ENCODE measurements at places on chromosomes 16 and 17. TPM values are rescaled to one million over a fixed set of nuclear protein-coding genes. Genes with fewer than 3 reads are reported as not detected.
A peak's percentile ranks its signal among the peaks of the same experiment; 100 is the strongest.

ST6GALNAC1 gene
- total RNA-seq: 10.6 TPM

DNA sequence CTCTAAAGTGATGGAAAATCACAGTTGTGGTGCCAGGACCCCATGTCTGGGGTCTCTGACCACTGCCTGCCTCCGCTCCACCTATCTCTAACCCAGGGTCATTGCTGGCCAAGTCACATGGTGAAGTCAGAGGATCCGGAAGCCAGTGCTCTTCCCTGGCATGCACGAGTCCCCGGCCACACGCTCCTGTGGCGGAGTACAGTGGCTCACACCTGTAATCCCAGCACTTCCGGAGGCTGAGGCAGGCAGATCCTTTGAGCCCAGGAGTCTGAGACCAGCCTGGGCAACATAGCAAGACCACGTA, 21.5 kb upstream of the RBFOX3 start:
- H3K27me3 ChIP-seq: peaks cover 38% of the 10 kb centered on the region
- no peaks in the 10 kb centered on the region for H3K36me3 ChIP-seq

PLA2G10 gene
- 0.66 TPM for total RNA-seq

- no peak for DNase-seq
- no peak overlapping the region for H3K4me3 ChIP-seq
- H3K27me3 ChIP-seq: no peaks in the 10 kb centered on the region
Measured at GRCh38 chr17:42270170-42270535, 6.0 kb downstream of the STAT5B start.

- no peaks in the 10 kb centered on the region for H3K27me3 ChIP-seq
- H3K4me1 ChIP-seq: no peaks in the 10 kb centered on the region
- no peak for DNase-seq
- H3K36me3 ChIP-seq: no peaks in the 10 kb centered on the region
Measured at GRCh38 chr16:20303012-20303411, 24.3 kb downstream of the GP2 start.

- H3K4me3 ChIP-seq: no peak overlapping the region
- peak overlapping the region; percentile 97 for H3K27ac ChIP-seq
- DNase-seq: no peak
- H3K36me3 ChIP-seq: peaks cover 5% of the 10 kb centered on the region
- H3K27me3 ChIP-seq: no peaks in the 10 kb centered on the region
- H3K4me1 ChIP-seq: peaks cover 26% of the 10 kb centered on the region
Measured at GRCh38 chr17:1718362-1719165, 5.9 kb upstream of the WDR81 start.

DNA sequence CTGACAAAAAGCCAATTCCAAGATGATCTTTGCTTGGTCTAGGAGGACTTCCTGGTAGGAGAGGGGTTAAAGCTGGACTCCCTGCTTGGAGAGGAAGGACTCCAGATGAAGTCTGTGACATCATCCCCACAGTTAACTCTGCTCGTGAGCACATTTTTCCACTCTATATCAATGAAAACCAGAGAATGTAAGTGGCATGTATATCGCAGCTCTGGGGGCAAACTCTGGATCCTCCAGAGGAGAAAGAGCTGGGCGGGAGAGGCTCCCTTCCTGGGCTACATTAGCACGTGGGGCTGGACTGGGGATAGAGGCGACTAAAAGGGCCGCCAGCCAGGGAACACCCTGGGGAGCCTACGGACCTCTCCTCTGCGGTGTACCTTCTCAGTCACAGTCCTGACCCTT, 34.1 kb downstream of the HIC1 start:
- no peaks in the 10 kb centered on the region for H3K27me3 ChIP-seq
- no peak for DNase-seq
- H3K36me3 ChIP-seq: peaks cover 13% of the 10 kb centered on the region
- peak overlapping the region; percentile 28 for H3K4me3 ChIP-seq

KRT27 gene
- not detected for total RNA-seq

DNA sequence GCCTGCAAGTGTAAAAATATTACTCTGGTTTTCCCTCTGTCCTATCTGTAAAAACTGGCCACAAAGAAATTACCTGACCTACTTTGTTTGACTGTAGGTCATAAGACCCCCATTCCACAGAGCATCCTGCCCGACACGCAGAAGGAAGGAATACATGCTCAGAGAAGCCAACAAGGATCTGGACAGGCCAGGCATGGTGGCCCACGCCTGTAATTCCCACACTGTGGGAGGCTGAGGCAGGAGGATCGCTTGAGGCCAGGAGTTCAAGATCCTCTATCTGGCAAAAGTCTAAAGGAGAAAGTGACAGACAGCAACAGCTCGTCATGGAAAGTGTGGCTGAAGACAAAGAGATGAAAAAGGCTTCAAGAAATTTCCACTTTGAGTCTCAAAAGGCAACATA, 78.2 kb upstream of the RNU2-1 start:
- H3K36me3 ChIP-seq: no peaks in the 10 kb centered on the region
- H3K4me1 ChIP-seq: no peaks in the 10 kb centered on the region
- no peaks in the 10 kb centered on the region for H3K27me3 ChIP-seq
- DNase-seq: no peak
- no peak overlapping the region for H3K27ac ChIP-seq
- no peak overlapping the region for H3K4me3 ChIP-seq

DNA sequence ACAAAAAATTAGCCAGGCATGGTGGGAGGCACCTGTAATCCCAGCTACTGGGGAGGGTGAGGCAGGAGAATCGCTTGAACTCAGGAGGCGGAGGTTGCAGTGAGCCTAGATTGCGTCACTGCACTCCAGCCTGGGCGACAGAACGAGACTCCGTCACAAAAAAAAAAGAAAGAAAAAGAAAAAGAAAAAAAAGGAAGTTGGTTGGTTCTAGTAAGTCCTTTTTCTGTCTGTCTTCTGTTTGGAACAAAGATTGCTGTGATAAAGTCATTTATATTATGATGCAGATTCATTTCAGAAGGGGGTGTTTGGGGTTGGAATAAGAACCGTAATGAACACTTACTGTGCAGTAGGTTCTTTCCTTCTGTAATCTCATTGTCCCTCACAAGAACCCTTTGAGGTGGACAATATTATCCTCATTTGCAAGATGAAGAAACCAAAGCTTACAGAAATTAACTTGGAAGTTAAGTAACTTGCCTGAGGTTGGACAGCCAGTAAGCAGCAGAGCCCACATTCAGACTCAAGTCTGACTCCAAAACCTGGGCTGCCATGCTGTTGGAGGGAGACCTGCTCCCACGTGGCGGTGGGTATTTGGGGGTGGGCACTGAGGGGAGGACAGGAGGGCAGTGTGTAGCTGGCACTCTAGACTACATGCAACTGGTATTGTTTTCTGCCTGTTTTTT, 10.3 kb downstream of the MINK1 start:
- H3K27me3 ChIP-seq: no peaks in the 10 kb centered on the region
- H3K36me3 ChIP-seq: no peaks in the 10 kb centered on the region
- no peak for DNase-seq
- peaks cover 91% of the 10 kb centered on the region for H3K4me1 ChIP-seq
- no peak overlapping the region for H3K27ac ChIP-seq

DNA sequence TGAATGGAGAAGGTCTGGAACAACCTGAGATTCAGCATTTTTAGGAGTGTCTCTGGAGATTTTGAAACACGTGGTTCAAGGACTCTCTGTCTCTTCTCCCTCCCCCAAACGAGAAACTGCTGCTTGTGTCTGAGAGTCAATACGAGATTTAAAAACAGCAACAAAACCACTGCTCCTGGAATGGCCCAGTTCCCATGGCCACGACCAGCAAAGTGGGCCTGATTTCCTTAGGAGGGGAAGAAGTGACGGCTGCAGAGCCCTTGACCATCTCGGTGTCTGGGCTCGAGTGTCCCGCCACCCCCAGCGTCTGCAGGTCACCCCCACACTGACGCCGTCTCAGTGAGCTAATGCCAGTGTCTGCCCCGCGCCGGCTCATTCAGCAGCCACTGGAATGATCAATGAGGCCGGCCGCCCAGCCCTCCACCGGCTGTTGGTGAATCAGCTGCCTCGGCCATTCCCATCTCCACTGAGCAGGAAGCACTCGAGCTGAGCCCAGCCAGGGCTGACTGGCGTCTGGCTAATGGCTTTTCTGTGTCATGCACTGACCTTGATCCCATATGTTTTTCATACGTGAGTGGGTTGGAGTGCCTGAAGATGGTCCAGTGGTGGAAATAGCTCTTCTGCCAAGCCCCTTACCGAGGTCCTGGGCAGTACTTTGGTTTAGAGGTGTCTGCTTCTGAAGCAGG, 151.8 kb downstream of the PITPNC1 start:
- H3K36me3 ChIP-seq: peaks cover 7% of the 10 kb centered on the region
- no peak overlapping the region for H3K27ac ChIP-seq
- H3K27me3 ChIP-seq: no peaks in the 10 kb centered on the region
- no peak for DNase-seq

GRCh38 chr16:88804552-88805339, 1.2 kb downstream of the CDT1 start:
- peaks cover 5% of the 10 kb centered on the region for H3K36me3 ChIP-seq
- H3K27ac ChIP-seq: peak overlapping the region; percentile 85
- H3K4me3 ChIP-seq: peak overlapping the region; percentile 58
- peaks cover 18% of the 10 kb centered on the region for H3K4me1 ChIP-seq
- no peaks in the 10 kb centered on the region for H3K27me3 ChIP-seq

CYGB gene
- 2.2 TPM for total RNA-seq

- no peak overlapping the region for H3K4me3 ChIP-seq
- no peak overlapping the region for H3K27ac ChIP-seq
- H3K4me1 ChIP-seq: no peaks in the 10 kb centered on the region
- no peaks in the 10 kb centered on the region for H3K36me3 ChIP-seq
- H3K27me3 ChIP-seq: no peaks in the 10 kb centered on the region
Measured at GRCh38 chr17:36665417-36665816, 64.0 kb downstream of the MRM1 start.

GPR142 gene
- total RNA-seq: not detected

DNA sequence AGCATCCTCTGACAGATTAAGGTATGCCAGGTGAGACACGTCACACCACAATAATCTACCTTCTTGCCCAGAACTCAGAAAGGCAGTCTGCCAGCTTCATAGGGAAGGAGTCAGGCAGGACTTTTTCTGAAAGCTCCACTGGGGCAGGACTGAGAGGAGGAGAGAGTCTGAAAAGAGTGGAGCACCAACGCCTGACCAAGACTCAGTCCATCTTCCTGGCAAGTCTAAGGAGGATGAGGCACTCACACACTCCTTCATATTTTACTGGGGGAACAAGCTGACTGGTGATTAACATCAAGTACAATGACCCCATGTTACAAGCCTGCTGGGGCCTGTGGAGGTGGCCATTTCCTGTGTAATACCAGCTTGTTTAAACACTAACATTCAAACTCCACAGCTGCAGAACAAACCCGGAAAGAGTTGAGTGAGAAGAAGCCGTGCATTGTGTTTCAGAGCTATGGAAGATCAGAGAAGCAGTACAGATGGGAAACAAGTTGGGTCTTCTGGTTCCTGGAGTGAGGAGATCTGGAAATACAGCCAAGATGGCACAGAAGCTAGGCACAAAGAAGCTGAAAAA, 122.4 kb downstream of the HIC1 start:
- H3K4me3 ChIP-seq: no peak overlapping the region
- peaks cover 95% of the 10 kb centered on the region for H3K4me1 ChIP-seq
- no peaks in the 10 kb centered on the region for H3K27me3 ChIP-seq
- H3K27ac ChIP-seq: peak overlapping the region; percentile 73
- peaks cover 32% of the 10 kb centered on the region for H3K36me3 ChIP-seq

Data from esophagus squamous epithelium (tissue), 5 donors.